ENCODE measurements at places on chromosomes 4 and X. TPM values are rescaled to one million over a fixed set of nuclear protein-coding genes. Genes with fewer than 3 reads are reported as not detected.

Gene IGBP1
- total RNA-seq: 47.1 TPM

Gene INTS12
- 22.7 TPM for total RNA-seq

Gene MAMLD1
- total RNA-seq: 0.56 TPM

- DNase-seq: no peak
Measured at GRCh38 chr4:16377887-16378286, 151.6 kb upstream of the TAPT1 start.

DNA sequence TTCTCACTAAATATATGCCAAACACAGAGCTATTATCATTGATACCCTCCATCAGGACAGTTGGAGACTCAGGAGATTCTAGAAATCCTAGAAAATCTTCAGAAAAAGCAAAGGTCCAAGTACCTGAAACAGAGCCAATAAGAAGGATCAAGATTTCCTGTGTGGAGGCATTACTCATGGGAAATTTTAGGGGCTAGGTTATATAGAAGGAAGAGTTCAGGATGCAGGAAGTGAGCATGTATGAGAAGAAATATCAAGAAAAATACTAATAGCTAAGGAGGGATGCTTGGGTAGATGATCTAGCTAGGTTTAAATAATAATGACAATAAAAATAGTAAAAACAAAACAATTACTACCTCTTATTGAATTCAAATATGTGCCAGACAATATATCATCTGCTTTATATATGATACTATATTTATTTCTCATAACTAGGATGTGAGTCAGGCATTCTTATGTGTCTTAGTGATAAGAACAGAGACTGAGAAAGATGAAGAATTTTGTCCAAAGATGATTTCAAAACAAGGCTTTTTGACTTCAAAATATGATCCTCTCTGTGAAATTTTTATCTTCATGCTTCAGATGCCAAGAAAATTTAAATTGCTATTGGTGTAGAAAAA, 66.4 kb upstream of the HHIP start:
- no peak for DNase-seq

GRCh38 chr4:6917461-6918271, 8.0 kb downstream of the TBC1D14 start:
- peak; percentile 81 for DNase-seq

Measured in right atrium auricular region (tissue), 2 donors.